ENCODE measurements at places on chromosomes 16 and 17.
A peak's percentile ranks its signal among the peaks of the same experiment; 100 is the strongest.

GRCh38 chr16:23734176-23734893, 20.5 kb upstream of the CHP2 start:
- no peak for DNase-seq

GRCh38 chr17:4536259-4536741, 18.9 kb downstream of the MYBBP1A start:
- no peak for DNase-seq

DNA sequence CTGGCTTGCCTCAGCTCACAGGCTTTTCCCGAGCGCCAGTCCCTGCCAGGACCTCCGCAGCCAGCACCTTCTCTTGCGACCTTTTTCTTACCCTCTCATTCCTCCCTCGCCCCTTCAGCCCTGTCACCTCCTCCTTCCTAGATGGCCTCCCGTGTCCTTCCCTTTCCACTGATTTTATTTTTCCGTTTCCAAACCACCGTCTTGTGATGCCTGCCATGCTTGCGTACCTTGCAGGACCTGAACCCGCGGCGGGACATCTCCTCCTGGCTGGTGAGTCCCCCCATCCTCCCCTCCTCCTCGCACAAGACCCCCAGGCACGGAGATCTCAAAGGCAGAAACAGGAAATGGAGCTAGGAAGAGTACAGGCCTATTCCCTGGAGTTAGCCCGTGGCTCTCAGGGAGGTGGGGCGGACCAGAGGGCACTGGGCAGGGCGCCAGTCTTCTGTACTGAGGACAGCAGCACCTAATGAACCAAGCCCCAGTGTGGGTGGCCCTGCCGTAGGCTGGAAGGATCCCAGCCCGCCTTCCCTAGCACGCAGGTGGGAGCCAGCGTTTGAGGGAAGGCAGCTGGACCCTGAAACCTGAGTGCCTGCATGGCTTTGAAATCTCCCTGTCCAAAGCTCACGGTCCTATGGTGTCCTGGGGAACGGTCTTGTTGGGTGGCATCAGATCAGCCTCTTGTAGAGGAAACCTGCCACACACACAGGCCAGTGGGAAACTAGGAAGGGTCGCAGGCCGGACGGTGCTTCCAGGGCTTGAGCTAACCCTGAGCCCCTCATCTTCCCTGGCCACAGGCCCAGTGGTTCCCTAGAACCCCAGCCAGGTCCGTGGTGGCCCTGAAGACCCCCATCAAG, 612 bp downstream of the CISD3 start:
- DNase-seq = peak; percentile 63

DNA sequence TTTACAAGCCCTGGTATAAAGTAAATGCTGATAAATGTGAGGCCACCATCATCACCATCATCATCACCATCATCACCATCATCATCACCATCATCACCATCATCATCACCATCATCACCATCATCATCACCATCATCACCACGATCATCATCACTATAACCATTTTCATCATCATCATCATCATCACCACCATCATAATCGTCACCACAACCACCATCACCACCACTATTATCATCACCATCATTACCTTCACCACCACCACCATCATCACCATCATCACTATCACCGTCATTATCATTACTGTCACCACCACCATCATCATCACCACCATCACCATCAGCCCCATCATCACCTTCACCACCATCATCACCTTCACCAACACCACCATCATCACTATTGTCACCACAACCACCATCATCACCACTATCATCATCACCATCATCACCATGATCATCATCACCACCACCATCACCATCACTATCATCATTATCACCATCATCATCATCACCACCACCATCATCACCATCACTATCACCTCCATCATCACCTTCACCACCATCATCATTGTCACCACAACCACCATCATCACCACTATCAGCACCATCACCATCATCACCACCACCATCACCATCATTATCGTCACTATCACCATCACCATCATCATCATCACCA, 16.6 kb upstream of the ZNF469 start:
- no peak for DNase-seq

DNA sequence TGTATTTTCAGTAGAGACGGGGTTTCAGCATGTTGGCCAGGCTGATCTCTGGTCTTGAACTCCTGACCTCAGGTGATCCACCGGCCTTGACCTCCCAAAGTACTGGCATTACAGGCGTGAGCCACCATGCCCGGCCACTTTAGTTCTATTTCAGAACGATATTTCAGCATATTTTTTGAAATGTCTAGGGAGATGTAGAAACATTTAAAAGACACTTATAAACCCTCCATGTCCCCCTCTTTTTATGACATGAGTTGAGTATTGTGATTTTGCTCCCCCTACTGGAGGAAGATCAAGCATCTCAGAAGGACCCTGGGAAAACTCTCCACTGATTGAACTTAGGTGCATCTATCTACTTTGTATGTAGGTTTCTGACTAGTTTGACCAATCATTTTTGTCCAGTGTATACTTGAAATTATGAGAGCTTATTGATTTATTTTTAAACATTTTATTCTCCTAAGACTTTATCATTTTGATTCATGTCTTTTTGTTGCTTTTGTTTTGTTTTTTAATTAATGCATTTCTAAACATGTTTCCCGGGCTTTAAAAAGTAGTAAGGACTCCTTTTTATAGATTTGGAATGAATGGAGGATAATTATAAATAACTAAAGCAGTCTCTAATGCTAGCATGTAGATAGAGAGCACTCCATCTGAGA, 105.1 kb downstream of the CHD9 start:
- peak; percentile 69 for DNase-seq

- no peak for DNase-seq
Measured at GRCh38 chr16:49632795-49633184, 223.1 kb downstream of the ZNF423 start.

DNA sequence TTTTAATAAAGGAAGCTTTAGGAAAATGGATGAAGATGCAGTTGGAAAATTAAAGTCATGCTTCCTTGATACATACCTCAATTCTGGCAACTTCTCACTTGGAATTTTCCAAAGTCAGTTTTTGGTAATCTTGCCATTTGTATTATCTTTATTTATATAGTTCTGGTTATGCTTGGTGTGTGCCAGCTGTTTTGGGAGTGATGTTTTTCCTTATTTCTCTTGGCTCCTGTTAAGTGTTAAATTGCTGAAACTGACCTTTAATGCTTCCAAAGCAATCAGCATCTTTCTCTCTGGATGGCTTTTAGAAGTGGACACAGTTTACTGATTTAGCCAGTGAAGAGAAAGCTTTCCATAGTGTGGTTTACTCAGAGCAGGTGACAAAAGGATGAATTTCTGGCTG, 70.1 kb upstream of the HAS3 start:
- no peak for DNase-seq

DNA sequence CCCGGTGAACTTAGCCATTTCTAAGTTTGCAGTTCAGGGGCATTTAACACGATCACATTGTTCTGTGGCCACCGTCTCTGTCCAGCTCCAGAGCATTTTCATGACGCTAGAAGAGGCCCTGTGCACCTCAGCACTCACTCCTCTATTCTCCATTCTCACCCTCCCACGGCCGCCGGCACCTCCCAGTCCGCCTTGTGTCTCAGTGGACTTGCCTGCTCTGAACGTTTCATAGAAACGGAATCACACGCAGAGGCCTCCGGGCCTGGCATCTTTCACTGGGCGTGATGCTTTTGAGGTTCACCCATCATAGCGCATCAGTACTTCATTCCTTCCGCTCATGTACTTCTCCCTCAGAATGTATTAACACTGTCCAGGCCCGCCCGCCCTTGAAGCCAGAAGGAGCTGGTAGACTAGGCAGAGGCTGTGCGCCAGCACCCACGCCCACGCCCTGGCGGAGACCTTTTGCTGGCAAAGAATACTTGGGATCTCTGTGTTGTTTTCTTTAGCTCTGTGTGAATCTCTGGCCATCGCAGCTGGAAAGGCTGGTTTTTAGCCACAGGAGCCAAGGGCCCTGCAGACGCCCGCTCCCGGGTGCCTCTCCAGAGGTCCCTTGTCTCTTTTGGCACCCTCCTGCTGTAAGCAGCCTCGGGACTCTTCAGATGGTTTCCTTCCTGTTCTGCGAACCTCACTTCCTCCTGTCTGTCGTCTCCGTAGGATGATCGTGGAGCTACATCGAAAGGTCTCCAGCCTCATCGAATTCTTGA, 23.4 kb upstream of the JPT2 start:
- DNase-seq = no peak

- DNase-seq = no peak
Measured at GRCh38 chr17:30505868-30506417, 28.7 kb downstream of the GOSR1 start.

DNA sequence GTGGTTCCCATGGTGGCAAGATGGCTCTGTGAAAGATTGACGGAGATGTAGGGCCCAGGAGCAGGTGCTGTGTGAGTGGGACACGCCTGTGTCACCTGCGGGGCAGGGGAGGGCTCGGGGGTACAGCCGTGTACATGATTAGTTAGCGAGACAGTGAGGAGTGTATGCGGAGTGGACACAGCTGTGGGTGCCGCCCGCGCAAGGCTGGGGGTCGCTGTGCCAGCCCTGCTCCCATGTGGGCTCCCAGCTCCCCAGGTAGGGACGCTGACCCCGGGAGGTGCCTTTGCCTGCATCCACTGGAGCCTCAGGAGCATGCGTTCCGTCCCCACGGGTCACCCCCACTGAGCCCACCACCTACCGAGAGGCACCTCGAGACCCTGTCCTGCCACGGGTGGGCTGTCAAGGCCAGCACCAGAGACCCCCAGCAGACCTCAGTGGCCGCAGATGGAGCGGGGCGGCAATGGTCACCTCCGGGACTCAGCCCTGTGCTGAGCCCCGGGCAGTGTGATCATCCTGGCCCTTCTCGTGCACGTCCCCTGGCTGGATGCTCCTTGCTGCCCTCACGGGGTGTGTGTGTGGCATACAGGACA, 7.4 kb downstream of the CAPN15 start:
- DNase-seq = no peak

DNA sequence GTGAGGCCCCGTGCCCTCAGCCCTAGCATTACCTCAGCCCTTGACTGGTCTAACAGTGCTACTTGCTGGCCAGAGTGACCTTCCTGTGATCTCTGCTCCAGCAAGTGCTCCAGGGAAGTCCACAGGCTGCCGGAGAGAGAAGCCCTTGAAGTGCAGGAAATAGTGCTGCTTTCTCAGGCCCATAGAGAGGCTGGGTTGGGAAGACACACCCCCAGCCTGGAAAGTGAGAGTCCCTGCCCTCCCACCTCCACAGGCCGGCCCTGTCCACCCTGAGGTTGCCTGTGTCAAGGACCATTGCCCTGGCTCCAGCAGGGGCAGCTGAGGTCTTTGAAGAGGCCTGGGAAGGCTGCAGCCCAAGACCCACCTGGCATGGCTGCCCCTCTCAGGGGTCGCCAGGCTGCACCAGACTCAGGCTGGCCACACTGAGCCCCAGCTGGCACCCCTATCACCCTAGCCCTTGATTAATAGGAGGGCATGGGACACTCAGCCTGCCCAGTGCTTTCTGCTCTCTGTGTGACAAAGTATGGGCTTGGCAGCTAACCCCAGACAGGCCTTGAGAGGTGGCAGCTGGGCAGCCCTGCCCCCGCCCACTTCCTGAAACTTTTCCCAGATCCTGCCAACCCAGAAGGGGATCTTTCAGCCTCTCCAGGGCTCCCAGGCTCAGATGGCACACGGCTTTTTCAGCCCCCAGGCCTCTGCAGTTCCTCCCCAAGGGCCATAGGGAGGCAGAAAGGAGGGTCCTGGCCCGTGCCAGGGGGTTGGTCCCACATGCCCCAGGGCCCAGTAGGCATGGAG, 21.7 kb downstream of the ATP6V0D1 start:
- no peak for DNase-seq

Measured in KBM-7 (cell line).